ENCODE measurements at places on chromosomes 1 and 21.

- no peak for DNase-seq
These were observed 270.1 kb downstream of the BRINP2 start for GRCh38 chr1:177440821-177441220.

DNA sequence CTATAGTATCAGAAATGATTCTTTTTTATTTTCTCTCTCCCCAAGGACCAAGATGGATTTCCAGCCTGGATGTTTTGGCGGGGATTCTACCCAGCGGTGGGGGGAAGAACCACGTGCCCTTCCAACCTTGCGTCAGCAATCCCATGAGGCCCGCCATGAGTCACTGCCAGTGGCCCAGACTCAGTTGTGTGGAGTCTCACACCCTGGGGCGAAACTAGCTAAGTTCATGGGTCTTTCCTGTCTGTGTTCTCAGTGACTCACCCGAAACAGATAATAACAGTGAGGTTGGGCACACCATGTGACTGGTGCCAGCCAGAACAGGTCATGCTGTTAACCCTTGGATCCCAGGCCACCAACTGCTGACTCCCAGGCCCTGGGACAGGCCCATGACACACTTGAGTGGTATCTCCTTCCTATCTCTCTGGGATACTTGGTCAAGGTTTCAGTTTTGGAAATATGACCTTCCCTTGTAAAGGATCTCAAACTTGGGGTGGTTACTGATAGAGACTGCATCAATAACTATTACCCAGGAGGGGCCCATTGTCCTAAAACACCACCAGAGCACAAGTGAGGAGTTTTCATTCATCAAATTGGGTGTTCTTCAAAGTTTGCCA, 98.0 kb upstream of the DUSP10 start:
- peak; percentile 81 for DNase-seq

- DNase-seq = no peak
These were observed 29.3 kb upstream of the TSPAN2 start for GRCh38 chr1:115118611-115119010.

GRCh38 chr1:54849219-54850068, 37.6 kb downstream of the DHCR24 start:
- peak; percentile 37 for DNase-seq

DNA sequence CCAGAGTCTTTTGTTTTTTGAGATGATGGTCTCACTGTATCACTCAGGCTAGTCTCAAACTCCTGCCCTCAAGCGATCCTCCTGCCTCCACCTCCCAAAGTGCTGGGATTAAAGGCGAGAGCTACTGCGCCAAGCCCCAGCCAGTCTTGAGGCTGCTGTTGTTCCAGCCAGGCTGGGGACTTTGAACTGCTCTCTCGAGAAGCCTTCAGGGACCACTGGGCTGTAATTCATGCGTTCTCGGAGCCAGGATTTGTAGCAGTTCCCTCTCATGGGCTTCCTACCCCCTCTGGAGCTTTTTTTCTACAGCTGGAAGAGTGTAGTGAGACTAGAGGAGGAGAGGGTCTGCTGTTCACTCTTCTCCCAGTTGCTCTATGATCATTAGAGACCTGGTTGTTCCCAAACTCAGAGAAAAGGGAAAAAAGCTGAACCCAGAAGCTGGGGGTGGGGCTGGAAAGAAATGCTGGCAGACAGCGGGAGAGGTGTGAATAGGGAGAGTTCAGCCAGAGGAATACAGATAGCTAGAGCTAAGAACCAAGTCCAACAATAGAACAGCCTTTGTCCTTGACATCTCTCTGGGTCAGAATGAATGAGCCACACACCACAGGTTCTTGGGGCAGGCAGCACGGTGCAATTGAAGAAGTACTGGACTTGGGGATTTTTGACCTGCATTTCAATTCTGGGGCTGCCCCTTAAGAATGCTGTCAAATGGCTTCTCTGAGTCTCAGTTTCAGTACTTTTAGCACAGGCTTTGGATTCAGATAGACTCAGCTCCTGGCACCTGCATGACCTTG, 13.2 kb upstream of the SLC41A1 start:
- no peak for DNase-seq

DNA sequence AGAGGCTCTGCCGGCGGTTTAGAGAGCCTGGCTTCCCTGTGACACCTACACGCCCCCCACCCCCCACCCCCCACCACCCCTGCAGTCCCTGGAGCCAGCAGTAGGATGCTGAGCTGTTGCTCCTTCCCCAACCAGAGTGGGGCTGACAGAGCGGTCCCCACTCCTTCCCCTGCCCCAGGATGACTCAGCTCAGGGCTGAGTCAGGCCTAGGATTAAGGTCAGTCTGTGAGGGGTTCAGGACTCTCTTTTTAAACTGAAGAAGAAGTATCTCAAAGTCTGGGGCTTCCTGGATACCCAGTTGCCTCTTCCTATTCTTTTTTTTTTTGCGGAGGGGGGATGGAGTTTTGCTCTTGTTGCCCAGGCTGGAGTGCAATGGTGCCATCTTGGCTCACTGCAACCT, 19.1 kb downstream of the DMBX1 start:
- no peak for DNase-seq

- no peak for DNase-seq
These were observed 42.4 kb downstream of the C1orf87 start for GRCh38 chr1:60031146-60031545.

DNA sequence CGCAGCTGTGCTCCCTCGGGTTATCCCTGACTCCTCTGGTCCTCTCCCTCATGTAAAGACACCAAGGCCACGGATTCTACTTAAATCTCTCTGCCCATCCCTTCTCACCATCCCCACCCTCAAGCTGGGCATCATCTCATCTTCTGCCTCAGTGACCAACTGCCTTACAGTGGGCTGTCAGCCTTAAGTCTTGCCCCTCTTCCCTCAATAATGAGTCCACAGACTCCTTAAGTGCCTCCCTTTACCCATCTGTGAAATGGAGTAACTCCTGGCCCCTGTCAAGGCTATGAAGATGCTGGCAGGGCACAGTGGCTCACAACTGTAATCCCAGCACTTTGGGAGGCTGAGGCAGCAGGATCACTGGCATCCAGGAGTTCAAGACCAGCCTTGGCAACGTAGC, 12.1 kb downstream of the SH3BGRL3 start:
- no peak for DNase-seq

GRCh38 chr1:30609999-30610345, 113.4 kb downstream of the MATN1 start:
- DNase-seq = no peak

- no peak for DNase-seq
These were observed 18.2 kb downstream of the MYOM3 start for GRCh38 chr1:24093732-24094131.

GRCh38 chr1:44500181-44501046, 95.4 kb downstream of the RNF220 start:
- no peak for DNase-seq

- DNase-seq = no peak
These were observed 34.9 kb downstream of the ST6GALNAC3 start for GRCh38 chr1:76109404-76109803.

GRCh38 chr1:15017120-15017519, 136.4 kb upstream of the TMEM51 start:
- DNase-seq = no peak

DNA sequence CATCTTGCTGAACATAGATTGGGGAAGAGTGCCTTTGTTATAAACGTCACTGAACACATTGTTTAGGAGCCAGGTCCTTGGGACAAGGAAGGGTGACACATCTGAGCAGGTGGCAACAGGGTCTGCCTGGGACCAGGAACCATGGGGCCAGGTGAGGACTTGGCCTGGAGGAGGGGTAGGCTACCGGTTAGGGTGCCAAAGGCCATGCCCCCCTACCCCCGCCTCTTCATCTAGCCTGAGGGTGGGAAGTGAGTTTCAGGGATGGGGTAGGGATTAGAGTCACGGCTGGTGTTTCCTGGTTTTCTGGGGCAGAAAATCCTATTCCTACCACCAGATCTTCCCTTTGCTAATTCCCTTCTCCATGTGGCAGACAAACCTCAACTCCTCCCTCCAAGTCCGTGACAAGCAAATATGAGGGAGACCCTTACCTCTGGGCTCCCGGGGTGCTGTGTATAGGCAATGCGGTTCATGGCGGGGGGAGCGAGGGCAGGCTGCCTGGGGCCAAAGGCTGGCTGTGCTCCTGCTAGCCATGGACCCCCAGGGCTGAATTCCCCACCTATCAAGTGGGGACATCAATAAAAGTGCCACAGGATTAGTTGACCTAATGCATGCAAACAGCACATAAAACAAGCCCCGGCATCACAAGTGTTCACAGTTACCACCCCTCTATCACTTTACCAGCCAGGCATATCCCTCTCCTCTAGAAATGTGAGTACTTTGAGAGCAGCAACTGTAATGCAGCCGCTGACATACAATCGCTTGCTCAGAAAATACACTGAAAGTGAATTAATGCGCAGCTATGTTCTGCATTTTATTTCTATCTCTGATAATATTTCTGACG, 14.5 kb downstream of the CD247 start:
- DNase-seq = no peak

DNA sequence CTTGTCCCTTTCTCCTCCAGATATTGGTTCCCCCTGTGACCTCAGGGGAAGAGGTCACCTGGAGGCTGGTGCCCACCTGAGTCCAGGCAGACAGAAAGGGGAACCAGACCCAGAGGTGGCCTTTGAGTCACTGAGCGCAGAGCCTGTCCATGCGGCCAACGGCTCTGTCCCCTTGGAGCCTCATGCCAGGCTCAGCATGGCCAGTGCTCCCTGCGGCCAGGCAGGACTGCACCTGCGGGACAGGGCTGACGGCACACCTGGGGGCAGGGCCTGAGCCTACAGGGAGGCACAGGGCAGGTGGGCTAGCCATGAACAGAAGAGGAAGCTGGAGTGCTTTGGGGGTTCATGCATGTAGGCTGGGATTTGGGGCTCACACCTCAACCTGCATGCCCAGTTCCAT, 2.7 kb downstream of the TNFRSF14 start:
- no peak for DNase-seq

DNA sequence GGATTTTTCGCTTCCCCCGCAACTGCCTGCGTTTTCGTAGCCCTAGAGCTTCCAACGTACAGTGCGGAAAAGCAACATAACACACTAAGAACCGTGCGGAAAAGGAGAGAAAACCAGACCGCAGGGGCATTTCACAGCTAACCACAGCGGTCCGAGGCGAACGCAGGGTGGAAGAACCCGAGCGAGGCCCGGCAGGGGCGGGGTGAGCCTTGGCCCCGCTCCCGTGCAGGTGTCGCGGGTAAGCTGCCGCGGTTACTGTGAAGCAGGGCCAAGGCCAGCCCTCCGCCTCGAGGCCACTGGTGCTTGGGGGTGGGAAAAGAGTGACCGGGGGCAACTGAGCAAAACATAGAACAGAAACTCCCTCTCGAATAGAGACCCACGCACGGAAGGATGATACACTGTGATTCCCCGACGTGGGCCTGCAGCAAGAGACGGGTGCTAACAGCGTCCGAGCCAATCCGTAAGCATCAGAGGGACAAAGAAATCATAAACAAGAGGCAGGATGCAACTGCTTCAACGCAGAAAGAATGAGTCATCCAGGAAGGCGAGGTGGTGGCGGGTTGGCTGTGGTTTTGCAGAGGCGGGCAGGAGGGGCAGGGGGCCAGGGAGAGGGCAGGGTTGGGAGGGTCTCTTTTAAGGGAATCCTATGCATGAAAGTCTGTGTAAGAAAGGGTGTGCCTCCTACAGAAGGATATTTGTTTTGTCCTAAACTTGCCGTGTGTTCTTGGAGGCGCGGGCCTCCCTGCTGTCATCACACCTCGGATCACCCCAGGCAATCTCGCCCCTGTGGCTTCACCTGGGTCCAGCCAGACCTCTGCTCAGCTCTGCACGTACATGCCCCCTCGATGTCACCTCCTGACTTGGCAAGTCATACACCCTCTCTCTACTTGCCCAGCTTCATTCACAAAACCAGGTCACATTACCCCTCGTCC, 7.3 kb downstream of the GNG4 start:
- DNase-seq = no peak

- no peak for DNase-seq
These were observed 92.9 kb downstream of the KIF14 start for GRCh38 chr1:200527670-200528069.

DNA sequence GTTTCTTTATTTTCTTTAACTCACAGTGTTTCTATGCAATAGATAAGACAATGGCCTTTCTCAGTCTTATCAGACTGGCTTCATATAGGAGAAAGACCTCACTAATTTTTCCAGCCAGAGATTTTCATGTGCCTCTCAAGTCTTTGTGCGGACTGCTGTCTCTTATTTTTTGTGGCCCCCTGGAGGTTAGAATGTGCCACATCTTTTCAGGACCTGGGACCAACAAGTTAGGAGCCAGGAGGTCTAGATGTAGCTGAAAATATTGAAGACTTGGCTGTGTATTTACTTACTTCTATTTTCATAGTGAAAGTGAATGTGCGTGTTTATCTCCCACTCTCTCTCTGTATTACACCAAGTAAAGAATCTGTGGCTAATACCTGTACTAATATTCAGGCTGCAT, 42.1 kb upstream of the CFHR3 start:
- DNase-seq = no peak

GRCh38 chr1:226629896-226630550, 81.5 kb downstream of the STUM start:
- DNase-seq = no peak

DNA sequence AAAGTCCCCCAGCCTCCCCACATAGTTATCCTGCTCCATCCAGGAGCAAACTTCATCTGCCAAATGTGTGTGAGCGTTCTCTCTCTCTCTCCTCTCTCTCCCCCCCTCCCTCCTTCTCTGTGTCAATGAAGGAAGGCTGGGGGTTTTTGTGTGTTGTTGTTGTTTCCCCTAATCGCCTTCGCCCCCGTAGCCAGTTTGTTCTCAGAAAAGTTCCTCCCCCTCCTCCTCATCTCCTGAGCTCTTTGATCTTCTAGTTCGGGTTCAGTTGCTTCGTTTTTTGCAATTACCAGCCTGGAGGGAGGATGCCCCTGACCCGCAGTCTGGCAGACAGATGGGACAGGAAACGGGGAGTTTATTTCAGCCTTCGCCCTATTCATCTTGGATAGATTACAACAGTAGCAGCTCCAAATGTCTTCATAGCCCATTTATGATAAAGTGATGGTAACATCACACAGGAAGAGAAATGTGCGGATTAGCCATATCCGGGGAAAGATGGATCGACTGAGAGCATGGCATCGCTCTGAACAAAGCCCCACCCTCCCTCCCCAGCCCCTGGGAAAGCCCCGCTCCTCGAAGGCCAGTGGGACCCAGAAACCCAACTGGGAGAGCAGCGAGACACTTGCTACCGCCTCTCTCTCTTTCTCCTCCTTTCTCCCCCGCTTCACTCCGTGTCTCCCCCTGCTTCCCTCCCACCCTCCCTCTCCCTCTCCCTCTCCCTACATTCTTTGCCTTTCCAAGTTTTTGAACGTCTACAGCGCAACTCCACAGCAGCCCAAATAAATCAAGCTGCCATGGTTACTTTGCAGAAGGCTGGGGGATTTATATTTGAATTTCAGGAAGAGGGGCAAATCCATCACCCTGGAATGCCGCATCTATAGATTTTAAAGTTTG, 139.7 kb upstream of the ARHGEF16 start:
- DNase-seq = peak; percentile 13

GRCh38 chr21:38988509-38989378, 183.0 kb downstream of the ETS2 start:
- no peak for DNase-seq

GRCh38 chr1:226027538-226028217, 28.5 kb upstream of the SDE2 start:
- no peak for DNase-seq

Measured in fibroblast of the conjunctiva (primary cell).